Osteoblast (primary cell): ENCODE measurements at places on chromosomes 3 and 15.

- peaks cover 22% of the 10 kb centered on the region for H3K4me1 ChIP-seq
- H3K36me3 ChIP-seq, result no peaks in the 10 kb centered on the region
- no peak for DNase-seq
- no peak overlapping the region for H3K4me3 ChIP-seq
- no peak overlapping the region for H3K27ac ChIP-seq
Observed at GRCh38 chr3:187964760-187965159, 189.2 kb upstream of the LPP start.

DNA sequence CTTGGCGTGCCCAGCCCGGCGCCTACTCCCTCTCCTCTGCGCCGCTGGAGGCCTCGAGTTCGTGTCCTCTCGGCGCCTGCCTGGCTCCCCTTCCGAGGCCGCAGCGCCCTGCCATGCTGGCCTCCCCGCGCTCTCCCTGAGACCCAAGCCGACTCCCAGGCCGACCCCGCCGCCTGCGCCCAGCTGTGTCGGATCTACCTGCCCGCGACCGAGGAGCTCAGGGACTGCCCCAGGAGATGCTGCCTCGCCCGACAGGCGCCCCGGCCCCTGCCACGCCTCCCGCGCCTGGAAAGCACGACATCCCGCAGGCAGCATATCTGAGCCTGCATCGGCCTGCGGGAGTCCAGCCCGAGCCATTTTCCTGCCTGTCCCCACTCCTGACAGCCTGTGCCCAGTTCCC, 16.1 kb downstream of the PAQR9 start:
- no peak for DNase-seq
- peak overlapping the region; percentile 23 for H3K4me3 ChIP-seq

- H3K4me1 ChIP-seq, result peaks cover 2% of the 10 kb centered on the region
- H3K36me3 ChIP-seq, result peaks cover 7% of the 10 kb centered on the region
- H3K27ac ChIP-seq, result no peak overlapping the region
- no peak for DNase-seq
Observed at GRCh38 chr3:179731544-179731943, 78.7 kb downstream of the USP13 start.

DNA sequence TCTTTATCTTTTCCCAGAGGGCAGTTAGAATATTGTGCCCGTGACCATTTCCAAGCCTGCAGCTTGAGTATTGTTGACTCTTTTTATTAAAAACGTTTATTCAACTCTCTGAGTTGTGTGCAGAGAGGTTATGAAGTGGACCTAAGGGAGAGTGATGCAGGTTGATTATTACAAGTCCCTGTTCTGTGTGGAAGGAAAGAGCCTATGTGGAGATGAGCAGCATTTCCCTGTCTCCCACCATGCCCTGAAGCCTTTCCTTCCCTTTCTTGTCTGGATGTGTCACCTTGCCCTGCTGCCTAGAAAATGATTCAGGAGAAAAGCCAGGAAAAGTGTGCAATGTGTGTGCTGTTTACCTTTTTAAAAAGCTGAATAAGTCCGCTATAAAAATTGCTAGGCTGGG, 19.4 kb downstream of the ZPLD1 start:
- no peak for DNase-seq
- no peaks in the 10 kb centered on the region for H3K27me3 ChIP-seq
- no peak overlapping the region for H3K4me3 ChIP-seq

DNA sequence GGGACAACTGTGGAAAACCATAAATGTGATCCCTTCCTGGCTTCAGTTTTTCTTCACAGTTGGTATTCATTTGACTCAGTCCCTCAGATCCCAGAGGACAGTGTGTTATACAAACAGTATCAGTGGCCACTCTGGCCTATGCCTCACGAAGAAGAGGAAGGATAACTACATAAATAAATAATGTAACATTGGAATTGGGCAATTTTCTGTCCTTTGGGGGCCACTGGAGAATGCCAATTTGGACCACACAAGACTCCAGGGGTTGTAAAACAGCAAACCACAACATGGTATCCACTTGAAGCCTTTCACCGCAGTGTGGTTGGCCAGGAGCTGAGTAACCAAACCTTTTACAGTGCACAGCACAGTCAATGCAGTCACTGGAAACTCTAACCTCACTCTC, 1077.0 kb downstream of the ROBO2 start:
- no peak for DNase-seq
- no peak overlapping the region for H3K27ac ChIP-seq
- H3K4me1 ChIP-seq, result no peaks in the 10 kb centered on the region
- H3K4me3 ChIP-seq, result no peak overlapping the region
- no peaks in the 10 kb centered on the region for H3K27me3 ChIP-seq
- no peaks in the 10 kb centered on the region for H3K36me3 ChIP-seq

GRCh38 chr3:64936556-64936955, 248.8 kb upstream of the ADAMTS9 start:
- no peak for DNase-seq
- H3K4me3 ChIP-seq, result no peak overlapping the region
- no peaks in the 10 kb centered on the region for H3K27me3 ChIP-seq

- no peaks in the 10 kb centered on the region for H3K27me3 ChIP-seq
- no peaks in the 10 kb centered on the region for H3K36me3 ChIP-seq
- H3K4me3 ChIP-seq, result no peak overlapping the region
- DNase-seq, result no peak
Observed at GRCh38 chr3:131217296-131217741, 164.3 kb upstream of the NUDT16 start.

GRCh38 chr3:197722734-197723133, 14.0 kb downstream of the RUBCN start:
- no peaks in the 10 kb centered on the region for H3K36me3 ChIP-seq
- no peak overlapping the region for H3K4me3 ChIP-seq
- H3K27ac ChIP-seq, result no peak overlapping the region

DNA sequence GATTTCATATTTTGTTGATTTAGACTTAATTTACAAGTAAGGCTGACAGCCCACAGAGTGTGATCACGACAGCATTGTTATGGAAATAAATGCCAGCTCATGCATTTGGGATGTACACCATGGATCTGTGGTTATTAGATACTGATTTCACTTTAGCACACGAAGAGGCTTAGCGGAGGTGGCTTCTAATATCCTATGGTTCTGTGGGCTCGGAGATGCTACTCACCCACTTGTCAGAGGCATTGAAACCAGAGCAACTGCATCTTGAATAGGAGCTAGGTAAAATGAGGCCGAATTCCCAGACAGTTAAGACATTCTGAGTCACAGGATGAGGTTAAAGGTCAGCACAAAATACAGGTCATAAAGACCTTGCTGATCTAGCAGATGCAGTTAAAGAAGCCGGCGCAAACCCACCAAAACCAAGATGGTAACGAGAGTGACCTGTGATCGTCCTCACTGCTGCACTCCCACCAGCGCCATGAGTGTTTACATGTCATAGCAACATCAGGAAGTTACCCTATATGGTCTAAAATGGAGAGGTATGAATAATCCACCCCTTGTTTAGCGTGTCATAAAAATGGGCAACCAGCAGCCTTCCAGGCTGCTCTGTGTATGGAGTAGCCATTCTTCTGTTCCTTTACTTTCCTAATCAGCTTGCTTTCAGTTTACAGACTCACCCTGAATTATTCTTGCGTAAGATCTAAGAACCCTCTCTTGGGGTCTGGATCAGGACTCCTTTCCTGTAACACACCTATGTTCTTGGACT, 117.5 kb downstream of the PGPEP1L start:
- peaks cover 7% of the 10 kb centered on the region for H3K36me3 ChIP-seq
- H3K4me3 ChIP-seq, result peak overlapping the region; percentile 36
- no peak for DNase-seq
- H3K27me3 ChIP-seq, result no peaks in the 10 kb centered on the region

DNA sequence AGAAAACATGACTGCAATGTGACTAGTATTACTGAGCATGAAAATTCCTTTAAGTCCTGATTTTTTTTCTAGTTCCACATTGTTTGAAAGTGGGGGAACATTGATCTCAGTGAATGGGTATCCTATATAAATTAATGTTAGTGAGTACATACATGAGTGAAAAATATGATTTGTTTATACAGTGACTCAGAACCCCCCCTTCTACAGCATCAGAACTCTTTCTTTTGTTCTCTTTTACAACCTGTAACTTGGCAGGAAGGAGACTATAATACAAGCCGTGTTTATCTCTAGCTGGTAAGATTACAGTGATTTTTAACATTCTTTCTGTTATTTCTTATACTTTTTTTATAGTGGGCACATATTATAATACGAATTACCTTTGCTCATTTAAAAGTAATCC, 384.7 kb downstream of the PDCD6IP start:
- no peak overlapping the region for H3K27ac ChIP-seq
- H3K4me1 ChIP-seq, result no peaks in the 10 kb centered on the region
- no peak overlapping the region for H3K4me3 ChIP-seq
- DNase-seq, result no peak

GRCh38 chr15:92763459-92763858, 107.9 kb upstream of the FAM174B start:
- H3K4me1 ChIP-seq, result no peaks in the 10 kb centered on the region
- no peaks in the 10 kb centered on the region for H3K36me3 ChIP-seq
- DNase-seq, result no peak
- H3K4me3 ChIP-seq, result no peak overlapping the region
- H3K27me3 ChIP-seq, result no peaks in the 10 kb centered on the region

DNA sequence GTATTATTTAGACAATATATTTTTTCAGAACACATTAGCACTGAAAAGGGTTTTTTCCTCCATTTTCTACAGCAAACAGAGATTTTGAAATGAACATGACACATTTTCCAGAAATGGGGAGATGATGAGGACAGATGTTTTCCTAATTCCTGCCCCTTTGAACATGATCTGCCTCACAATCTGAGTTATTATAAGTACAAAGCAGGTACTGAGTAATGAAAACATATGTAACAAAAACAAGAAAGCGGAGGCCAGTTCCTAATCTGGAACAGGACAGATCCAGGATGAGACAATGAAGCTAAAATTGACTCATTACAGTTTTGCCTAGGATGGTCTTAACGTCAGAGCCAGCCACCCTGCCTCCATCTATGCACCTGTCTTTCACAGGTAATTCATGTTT, 642.8 kb upstream of the NR2F2 start:
- no peaks in the 10 kb centered on the region for H3K36me3 ChIP-seq
- DNase-seq, result no peak
- peaks cover 9% of the 10 kb centered on the region for H3K4me1 ChIP-seq
- no peak overlapping the region for H3K27ac ChIP-seq

DNA sequence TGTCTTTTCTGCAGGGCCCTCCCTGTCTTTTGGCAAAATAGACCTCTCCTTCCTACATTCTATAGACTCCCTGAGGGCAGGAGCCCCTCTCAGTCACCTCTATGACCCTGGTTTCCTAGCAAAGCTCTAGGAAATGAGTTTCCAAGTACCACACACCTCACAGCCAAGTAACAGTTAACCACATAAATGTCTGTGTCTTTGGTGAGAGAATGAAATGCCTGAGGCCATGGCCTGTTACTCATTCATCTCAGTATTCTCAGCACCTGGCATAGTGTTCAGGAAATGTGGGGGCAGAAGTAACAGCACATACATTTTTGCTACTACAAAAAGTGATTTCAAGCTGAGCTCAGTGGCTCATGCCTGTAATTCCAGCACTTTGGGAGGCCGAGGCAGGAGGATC, 21.0 kb downstream of the RFT1 start:
- no peak for DNase-seq
- H3K4me1 ChIP-seq, result peaks cover 25% of the 10 kb centered on the region
- no peaks in the 10 kb centered on the region for H3K27me3 ChIP-seq
- no peak overlapping the region for H3K4me3 ChIP-seq
- H3K36me3 ChIP-seq, result peaks cover 17% of the 10 kb centered on the region
- peak overlapping the region; percentile 4 for H3K27ac ChIP-seq

GRCh38 chr3:16928386-16929132, 43.8 kb downstream of the PLCL2 start:
- no peaks in the 10 kb centered on the region for H3K36me3 ChIP-seq
- H3K27me3 ChIP-seq, result no peaks in the 10 kb centered on the region
- no peak for DNase-seq
- H3K27ac ChIP-seq, result no peak overlapping the region
- no peak overlapping the region for H3K4me3 ChIP-seq
- no peaks in the 10 kb centered on the region for H3K4me1 ChIP-seq

GRCh38 chr3:155387571-155387970, 94.1 kb upstream of the STRIT1 start:
- H3K36me3 ChIP-seq, result no peaks in the 10 kb centered on the region
- no peak for DNase-seq
- H3K27ac ChIP-seq, result no peak overlapping the region

GRCh38 chr3:34323517-34323916, 525.1 kb downstream of the PDCD6IP start:
- no peak overlapping the region for H3K27ac ChIP-seq
- no peaks in the 10 kb centered on the region for H3K36me3 ChIP-seq
- no peak for DNase-seq
- H3K27me3 ChIP-seq, result no peaks in the 10 kb centered on the region
- H3K4me3 ChIP-seq, result no peak overlapping the region

- H3K4me3 ChIP-seq, result no peak overlapping the region
- no peak for DNase-seq
- no peak overlapping the region for H3K27ac ChIP-seq
- H3K36me3 ChIP-seq, result no peaks in the 10 kb centered on the region
Observed at GRCh38 chr15:97598353-97598798, 362.1 kb upstream of the ARRDC4 start.

DNA sequence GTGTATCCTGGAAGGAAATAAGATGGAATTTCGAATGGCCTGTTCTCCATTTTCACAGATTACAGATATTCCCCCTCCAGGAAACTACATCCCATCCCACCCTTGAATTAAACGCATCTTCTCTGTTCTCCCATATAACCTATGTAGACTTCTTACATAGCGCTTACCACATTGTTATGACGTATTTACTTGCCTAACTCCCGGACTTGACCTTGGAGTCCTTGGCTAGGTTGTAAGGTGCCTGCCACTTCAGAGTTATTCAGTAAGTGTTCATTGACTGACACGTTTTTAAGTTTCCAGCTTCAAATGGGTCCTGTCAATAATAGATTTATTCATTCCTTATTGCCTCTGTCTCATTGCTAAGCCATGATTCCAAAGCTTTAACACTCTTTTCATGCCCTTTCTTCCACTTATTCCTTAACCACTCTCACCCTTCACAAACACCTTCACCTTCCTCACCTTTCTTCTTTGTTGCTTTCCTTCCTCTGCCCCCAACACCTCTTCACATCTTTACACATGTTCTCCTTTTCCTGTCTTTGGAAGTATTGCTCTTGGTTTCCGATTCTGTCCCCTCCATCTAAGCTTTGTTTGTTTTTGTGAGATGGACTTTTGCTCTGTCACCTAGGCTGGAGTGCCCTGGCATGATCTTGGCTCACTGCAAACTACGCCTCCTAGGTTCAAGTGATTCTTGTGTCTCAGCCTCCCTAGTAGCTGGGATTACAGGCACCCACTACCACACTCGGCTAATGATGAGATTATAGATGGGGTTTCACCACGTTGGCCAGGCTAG, 138.3 kb downstream of the CMSS1 start:
- no peak overlapping the region for H3K27ac ChIP-seq
- no peak overlapping the region for H3K4me3 ChIP-seq
- H3K36me3 ChIP-seq, result no peaks in the 10 kb centered on the region
- no peaks in the 10 kb centered on the region for H3K27me3 ChIP-seq

DNA sequence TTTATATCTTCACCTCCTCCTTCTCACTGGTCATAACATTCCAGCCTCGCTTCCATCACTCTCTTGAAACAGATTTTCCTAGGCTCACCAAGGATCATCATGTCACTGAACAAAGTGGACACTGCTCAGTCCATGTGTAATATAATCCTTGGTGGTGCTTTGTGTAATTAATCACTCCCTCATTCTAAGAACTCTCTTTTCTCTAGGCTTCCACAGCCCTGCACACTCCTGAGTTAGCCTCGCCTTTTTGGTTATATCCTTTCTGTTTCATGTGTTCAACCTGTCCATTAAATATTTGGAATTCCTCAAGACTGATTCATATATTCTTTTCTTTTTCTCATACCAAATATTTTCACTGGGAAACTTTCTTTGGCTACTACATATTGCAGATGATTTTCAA, 440.8 kb downstream of the PYDC2 start:
- H3K4me3 ChIP-seq, result no peak overlapping the region
- no peaks in the 10 kb centered on the region for H3K27me3 ChIP-seq
- no peak overlapping the region for H3K27ac ChIP-seq
- H3K36me3 ChIP-seq, result no peaks in the 10 kb centered on the region
- no peak for DNase-seq
